ENCODE measurements at places on chromosomes 2 and 18. TPM values are rescaled to one million over a fixed set of nuclear protein-coding genes. Genes with fewer than 3 reads are reported as not detected.

Gene PSMA8
- 1.7 TPM for total RNA-seq

Gene RNF144A
- total RNA-seq: 39.5 TPM

Gene KCNG2
- not detected for total RNA-seq

Gene CXCR1
- total RNA-seq: not detected

Gene LYPD6B
- total RNA-seq: not detected

Gene CCDC178
- not detected for total RNA-seq

Gene LRRC30
- total RNA-seq: not detected

Gene ZNF396
- total RNA-seq: 7.3 TPM

Gene IL1R1
- not detected for total RNA-seq

Gene BOD1L2
- not detected for total RNA-seq

DNA sequence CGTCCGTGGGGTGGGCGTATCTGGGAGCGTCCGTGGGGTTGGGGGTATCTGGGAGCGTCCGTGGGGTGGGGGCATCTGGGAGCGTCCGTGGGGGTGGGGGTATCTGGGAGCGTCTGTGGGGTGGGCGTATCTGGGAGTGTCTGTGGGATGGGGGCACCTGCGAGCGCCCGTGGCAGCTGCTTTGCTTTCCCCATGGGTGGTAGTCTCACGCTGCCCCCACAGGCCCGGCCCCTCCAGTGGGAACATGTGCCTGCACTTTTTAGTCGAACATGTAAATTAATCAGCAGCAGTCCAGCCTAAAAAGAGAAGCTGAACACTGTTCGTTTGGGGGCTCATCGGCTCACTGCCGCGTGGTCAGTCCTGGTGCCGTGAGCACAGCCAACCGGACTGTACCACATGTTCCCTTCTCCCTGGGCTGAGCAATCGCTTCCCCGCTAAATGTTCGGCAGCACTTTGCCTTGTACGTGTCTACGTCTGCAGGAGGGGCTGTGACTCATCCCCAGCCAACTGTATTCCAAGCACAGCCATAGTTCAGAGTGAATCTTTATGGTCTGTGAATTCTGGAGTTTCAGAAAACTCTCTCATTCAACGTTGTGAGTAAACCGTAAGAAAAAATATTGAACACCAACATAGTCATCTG is 271.5 kb downstream of the AGAP1 start:
- DNase-seq: no peak

- DNase-seq: no peak
These were observed 73.6 kb upstream of the RTN4 start for GRCh38 chr2:55123851-55124269.

GRCh38 chr2:186907897-186908296 is 58.9 kb upstream of the ZSWIM2 start:
- DNase-seq: no peak

GRCh38 chr2:43174368-43174916 is 52.0 kb downstream of the ZFP36L2 start:
- DNase-seq: peak; percentile 78

DNA sequence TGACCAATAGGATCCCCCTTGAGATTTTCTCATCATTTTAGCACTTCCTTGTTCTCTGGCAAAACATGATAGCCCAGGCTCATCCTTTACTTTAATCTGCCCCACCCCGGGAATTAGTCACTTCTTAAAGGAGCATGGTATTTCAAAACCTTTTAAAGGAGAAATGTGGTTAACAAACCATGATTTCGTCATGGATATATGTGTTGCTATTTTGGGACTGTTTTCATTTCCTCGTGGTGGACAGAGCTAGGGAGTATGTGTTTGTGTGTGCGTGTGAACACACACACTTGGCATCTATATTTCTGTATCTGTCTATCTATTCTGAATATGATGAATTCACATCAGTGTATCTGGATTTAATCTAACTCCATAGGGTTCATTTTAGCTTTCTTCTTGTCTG is 128.1 kb downstream of the BIRC6 start:
- DNase-seq: no peak

GRCh38 chr2:102975996-102976975 is 214.5 kb downstream of the TMEM182 start:
- no peak for DNase-seq

GRCh38 chr2:151422917-151423439 is 13.3 kb downstream of the RIF1 start:
- DNase-seq: no peak

DNA sequence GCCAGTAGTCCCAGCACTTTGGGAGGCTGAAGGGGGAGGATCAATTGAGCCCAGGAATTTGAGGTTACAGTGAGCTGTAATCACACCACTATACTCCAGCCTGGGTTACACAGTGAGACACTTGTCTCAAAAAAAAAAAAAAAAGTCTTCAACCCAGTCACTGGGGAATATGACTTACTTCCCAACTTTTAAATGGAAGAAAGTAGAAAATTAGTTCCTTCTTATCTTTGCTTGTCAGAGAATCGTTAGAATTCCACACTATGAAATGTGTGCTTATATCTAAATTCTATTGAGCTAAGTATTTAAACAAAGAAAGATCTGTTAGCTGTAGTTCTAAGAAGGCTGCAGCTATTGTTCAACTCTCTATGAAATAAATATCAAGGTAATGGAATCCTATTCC is 22.4 kb downstream of the DYNC2LI1 start:
- no peak for DNase-seq

GRCh38 chr2:173146590-173146989 is 70.9 kb downstream of the MAP3K20 start:
- no peak for DNase-seq

- no peak for DNase-seq
These were observed 133.7 kb downstream of the GALNT3 start for GRCh38 chr2:165660361-165660760.

GRCh38 chr2:32711219-32711618 is 83.4 kb downstream of the TTC27 start:
- no peak for DNase-seq

GRCh38 chr18:62586151-62586774 is 63.4 kb downstream of the ZCCHC2 start:
- DNase-seq: no peak

GRCh38 chr18:54267701-54268100 is 1.6 kb upstream of the POLI start:
- DNase-seq: no peak

GRCh38 chr2:136139631-136140030 is 21.7 kb upstream of the CXCR4 start:
- DNase-seq: no peak

DNA sequence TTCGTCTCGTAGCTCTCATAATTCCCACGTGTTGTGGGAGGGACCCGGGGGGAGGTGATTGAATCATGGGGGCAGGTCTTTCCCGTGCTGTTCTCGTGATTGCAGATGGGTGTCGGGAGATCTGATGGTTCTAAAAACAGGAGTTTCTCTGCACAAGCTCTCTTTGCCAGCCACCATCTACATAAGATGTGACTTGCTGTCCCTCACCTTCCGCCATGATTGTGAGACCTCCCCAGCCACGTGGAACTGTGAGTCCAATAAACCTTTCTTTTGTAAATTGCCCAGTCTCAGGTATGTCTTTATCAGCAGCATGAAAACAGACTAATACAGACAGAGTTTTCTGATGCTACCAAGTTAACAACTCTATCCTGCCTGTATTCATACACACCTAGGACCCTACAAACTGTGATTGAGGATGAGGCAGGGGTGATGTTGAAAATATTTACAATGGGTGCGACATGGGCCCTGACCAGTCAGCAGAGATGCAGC is 3.9 kb downstream of the APOB start:
- no peak for DNase-seq

- DNase-seq: no peak
These were observed 188.0 kb downstream of the CDH7 start for GRCh38 chr18:65938592-65939372.

GRCh38 chr2:64448041-64448426 is 5.9 kb upstream of the LGALSL start:
- no peak for DNase-seq

- DNase-seq: no peak
These were observed 106.3 kb downstream of the TTN start for GRCh38 chr2:178700922-178701342.

GRCh38 chr2:147525819-147526489 is 318.9 kb upstream of the ACVR2A start:
- no peak for DNase-seq

GRCh38 chr18:12656605-12656937 is 1.3 kb downstream of the SPIRE1 start:
- no peak for DNase-seq

- no peak for DNase-seq
These were observed 27.4 kb upstream of the PPP3R1 start for GRCh38 chr2:68279691-68280090.

- DNase-seq: no peak
These were observed 90.7 kb upstream of the LRRTM1 start for GRCh38 chr2:80395251-80395650.

DNA sequence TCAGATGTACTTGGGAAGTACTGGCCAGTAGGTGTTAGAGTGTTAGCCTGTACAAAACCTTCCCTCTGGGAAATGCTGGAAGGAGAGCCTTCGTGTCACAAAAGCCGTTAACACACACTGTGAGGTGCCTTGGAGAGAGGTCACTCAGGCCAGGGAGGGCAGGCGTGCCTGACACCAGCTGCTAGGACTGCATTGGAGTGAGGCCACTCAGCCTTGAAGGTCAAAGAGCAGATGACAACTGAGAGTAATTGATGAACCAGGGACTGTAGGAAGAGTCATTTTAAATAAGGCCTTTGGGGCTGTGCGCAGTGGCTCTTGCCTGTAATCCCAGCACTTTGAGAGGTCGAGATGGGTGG is 45.4 kb downstream of the ASAP2 start:
- DNase-seq: no peak

DNA sequence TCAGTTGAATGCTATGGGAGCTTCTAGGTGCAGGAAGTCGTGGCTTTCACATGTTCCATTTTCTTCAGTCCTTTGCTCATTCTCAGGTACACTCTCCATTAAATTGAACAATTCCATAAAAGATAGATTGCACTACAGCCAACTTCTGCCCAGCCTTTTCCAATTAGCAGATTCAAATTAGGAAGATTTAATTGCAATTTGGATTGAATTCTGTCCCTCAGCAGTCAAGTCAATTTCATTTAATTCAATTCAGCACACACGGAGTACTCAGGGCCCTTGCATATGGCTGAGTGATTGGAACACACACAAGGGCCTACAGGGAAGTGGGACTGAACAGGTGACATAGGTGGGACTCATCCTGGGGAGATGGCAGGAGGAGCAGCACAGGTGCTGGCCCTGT is 220.4 kb downstream of the LOXHD1 start:
- DNase-seq: no peak

DNA sequence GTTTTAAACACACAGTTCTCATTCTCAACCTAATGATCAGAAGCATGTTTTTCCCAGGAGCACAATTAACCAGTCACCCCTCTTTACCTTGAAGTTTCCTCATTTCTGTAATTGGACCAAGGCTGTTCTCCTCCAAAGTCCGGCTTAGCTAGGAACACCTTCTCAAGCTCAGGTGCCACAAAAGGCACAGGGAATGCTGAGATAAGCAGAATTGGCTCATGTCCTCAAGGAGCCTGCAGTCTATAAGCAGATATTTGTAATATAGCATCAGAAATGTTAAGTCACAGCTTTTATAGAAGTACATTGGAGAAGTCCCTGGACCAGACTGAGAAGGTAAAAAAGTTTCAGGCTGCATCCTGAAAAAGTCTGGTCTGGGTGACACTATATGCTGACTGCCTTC is 20.7 kb downstream of the OSR1 start:
- DNase-seq: no peak

- no peak for DNase-seq
These were observed 54.7 kb upstream of the MBOAT2 start for GRCh38 chr2:9057939-9058761.

GRCh38 chr2:240458900-240459391 is 23.5 kb downstream of the GPC1 start:
- no peak for DNase-seq

DNA sequence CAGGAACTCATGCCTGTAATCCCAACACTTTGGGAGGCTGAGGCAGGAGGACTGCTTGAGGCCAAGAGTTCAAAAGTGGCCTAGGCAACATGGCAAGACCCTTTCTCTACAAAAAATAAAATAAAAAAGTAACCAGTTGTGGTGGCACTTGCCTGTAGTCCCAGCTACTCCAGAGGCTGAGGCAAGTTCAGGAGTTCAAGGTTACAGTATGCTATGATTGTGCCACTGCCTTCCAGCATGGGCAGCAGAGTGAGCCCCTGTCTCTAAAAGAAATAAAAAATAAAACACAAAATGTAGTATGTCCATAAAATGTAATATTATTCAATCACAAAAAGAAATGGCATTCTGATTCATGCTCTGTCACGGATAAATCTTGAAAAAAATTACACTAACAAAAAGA is 11.9 kb downstream of the INO80C start:
- DNase-seq: no peak

GRCh38 chr18:40685219-40685618 is 1269.8 kb upstream of the PIK3C3 start:
- no peak for DNase-seq
